NB4 (cell line): ENCODE measurements at places on chromosomes 5 and 9.
A peak's percentile ranks its signal among the peaks of the same experiment; 100 is the strongest.

- DNase-seq = peak; percentile 44
Observed at GRCh38 chr9:83471241-83471640, 67.0 kb downstream of the FRMD3 start.

DNA sequence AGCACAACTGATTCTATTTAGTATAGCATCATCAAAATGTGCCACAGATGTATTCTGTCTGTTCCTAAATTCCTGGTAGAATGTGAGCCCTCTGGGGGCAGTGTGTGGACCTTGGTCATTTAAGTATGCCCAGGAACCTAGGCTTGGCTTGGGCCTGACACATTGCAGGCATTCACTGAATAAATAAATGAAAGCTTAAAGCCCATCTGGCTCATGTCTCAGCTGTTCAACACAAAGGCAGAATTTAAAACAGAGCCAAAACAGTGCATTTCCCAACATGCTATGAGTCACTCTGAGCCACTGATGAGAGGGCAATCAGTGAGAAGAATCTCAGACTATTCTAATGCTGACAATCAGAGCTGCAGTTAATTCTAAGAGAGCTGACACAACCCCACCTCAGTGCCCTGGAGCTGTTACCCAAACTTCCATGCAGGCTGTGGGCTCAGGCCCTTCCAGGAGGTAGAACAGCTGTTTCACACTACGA lies 8.1 kb downstream of the FAM193B start:
- DNase-seq = peak; percentile 79

DNA sequence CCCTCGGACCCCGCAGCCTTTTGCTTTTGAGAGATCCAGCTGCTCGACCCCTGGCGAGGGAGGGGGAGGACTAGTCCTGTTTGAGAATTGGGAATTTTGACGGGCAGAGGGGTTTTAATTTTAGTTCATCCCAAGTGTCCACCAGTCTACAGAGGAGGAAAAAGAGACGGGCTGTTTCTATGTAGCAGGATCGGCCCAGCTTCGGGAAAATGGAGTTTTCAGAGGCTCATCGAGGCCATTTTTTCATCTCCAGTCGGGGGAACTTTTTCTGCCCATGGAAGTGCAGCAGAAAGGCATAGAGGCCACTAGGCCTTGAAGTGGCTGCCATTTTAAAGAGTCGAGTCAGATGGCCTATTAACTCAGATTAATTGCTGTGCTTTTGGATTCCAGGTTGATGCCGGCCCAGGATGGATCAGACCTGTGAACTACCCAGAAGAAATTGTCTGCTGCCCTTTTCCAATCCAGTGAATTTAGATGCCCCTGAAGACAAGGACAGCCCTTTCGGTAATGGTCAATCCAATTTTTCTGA lies 1.2 kb downstream of the NSD1 start:
- DNase-seq = peak; percentile 20

GRCh38 chr5:14226554-14226953 lies 83.4 kb downstream of the TRIO start:
- no peak for DNase-seq

GRCh38 chr9:94741866-94742265 lies 15.4 kb downstream of the AOPEP start:
- peak; percentile 13 for DNase-seq

DNA sequence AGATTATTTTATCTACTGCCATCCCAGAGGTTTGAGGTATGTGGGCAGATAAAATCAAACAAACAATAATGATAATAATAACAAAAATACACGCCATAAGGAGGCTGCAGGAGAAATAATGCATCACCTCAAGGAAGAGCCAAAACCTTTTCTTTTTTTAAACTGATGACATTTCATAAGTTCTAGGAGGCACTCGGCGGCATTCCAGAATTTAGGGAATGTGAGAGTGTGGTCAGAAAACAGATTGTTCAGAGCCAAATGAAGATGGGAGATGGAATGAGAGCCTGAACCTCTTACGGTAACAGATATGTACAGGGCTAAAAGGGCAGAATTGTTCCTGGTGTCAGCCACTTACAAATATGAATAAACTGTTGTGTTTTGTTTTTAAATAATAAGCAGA lies 615.0 kb upstream of the CHD1 start:
- DNase-seq = no peak

GRCh38 chr5:63127054-63127453 lies 548.4 kb downstream of the LRRC70 start:
- DNase-seq = no peak

DNA sequence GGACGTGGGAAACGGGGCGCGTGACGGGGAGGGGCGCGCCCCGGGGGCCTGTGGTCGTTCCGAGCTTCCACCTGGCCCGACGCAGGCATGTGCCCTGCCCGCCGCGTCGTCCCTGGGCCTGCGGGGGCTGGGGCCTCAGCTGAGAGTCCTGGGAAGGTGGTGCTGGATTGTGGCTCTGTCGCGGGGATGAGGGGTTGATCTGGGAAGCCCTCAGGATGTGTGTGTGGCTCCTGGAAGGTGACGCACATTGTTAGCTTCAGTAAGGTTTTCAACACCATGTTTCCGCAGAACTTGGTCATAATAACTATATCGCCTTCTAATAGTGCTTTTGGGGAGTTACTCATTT lies 589.1 kb downstream of the MTRR start:
- DNase-seq = no peak

DNA sequence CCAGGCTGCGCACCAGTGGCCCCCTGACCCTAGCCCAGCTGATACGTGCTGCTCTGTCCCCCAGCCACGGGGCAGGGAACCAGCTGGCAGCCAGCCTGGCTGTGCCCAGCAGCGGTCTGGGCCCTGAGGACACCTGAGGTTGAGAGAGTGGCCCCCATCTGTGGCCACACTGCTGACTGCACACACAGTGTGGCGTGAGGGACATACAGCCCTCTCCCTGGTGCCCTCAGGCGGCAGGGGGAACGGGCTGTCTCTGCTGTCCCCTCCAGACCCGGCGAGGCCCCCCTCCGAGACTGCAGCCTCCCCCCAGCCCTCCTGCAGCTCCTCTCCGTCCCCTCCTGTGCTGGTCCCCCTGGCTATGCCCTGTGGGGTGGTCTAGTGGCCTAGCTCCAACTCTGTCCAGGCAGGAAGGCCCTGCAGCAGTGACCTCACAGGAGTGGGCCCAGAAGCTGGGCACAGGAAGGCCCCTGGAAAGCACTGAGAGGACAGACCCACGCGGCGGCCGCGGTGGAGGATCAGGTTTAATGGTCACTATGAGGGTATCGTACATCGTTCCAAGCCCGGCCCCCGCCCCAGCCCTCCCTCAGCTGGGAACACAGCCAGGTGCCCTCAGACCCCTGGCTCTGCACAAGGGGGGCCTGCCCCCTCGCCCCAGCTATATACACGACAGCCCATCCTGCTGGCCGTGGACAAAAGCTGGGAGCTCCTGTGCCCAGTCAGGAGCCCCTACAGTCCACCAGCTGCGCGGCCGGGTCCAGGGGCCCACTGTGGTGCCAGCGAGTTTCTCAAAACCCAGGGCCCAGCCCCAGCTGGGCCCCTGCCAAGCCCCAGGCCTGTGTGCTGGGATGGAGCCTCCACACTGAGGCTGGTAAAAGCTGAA lies 6.8 kb upstream of the ENTPD8 start:
- DNase-seq = no peak

- no peak for DNase-seq
Observed at GRCh38 chr5:33509036-33509435, 68.3 kb downstream of the TARS1 start.

- DNase-seq = peak; percentile 68
Observed at GRCh38 chr9:129111528-129112151, 425 bp downstream of the PTPA start.
